GM23248 (cell line): ENCODE measurements at places on chromosomes 1 and 21. TPM values are rescaled to one million over a fixed set of nuclear protein-coding genes. Genes with fewer than 3 reads are reported as not detected.

The HJV gene
- not detected in 2 replicates for polyA plus RNA-seq

The C1orf185 gene
- polyA plus RNA-seq, result not detected in 2 replicates

The VWA5B1 gene
- polyA plus RNA-seq, result not detected in 2 replicates

The COL11A1 gene
- polyA plus RNA-seq, result 6.1 and 7.1 TPM in 2 replicates

The NKAIN1 gene
- polyA plus RNA-seq, result not detected in 2 replicates
